Fibroblast of villous mesenchyme (primary cell): ENCODE measurements at places on chromosomes 1 and 21. TPM values are rescaled to one million over a fixed set of nuclear protein-coding genes. Genes with fewer than 3 reads are reported as not detected.

FCRLB gene
- 2.9 and 4.3 TPM in 2 replicates for total RNA-seq

DIPK1A gene
- 19.0 and 39.3 TPM in 2 replicates for total RNA-seq

HES3 gene
- not detected in 2 replicates for total RNA-seq

TSPEAR gene
- total RNA-seq, result under 0.01 TPM in 1 of 2 replicates, not detected in the other

MFSD2A gene
- 2.6 and 6.0 TPM in 2 replicates for total RNA-seq

PRELP gene
- under 0.01 and 0.43 TPM in 2 replicates for total RNA-seq

HEYL gene
- under 0.01 and 0.32 TPM in 2 replicates for total RNA-seq

CD1C gene
- not detected in 2 replicates for total RNA-seq

ADAMTS4 gene
- 6.8 and 8.2 TPM in 2 replicates for total RNA-seq

ZNF281 gene
- 47.4 and 48.8 TPM in 2 replicates for total RNA-seq

CYP4A22 gene
- total RNA-seq, result not detected in 2 replicates

SPRR2E gene
- not detected in 2 replicates for total RNA-seq

L1TD1 gene
- under 0.01 TPM in 1 of 2 replicates, not detected in the other for total RNA-seq

TIAM1 gene
- total RNA-seq, result 0.32 and 0.43 TPM in 2 replicates

CYYR1 gene
- total RNA-seq, result not detected in 2 replicates

KLHDC7A gene
- total RNA-seq, result not detected in 2 replicates

ELAVL4 gene
- not detected in 2 replicates for total RNA-seq

GPA33 gene
- total RNA-seq, result not detected in 2 replicates

NIBAN1 gene
- 17.7 and 58.9 TPM in 2 replicates for total RNA-seq

MINDY1 gene
- total RNA-seq, result 10.8 and 11.0 TPM in 2 replicates

MOV10 gene
- total RNA-seq, result 56.7 and 63.5 TPM in 2 replicates

IL20 gene
- 0.32 and 0.86 TPM in 2 replicates for total RNA-seq

ITLN2 gene
- not detected in 2 replicates for total RNA-seq

CFAP126 gene
- total RNA-seq, result not detected in 2 replicates
